NCI-H1105 (cell line): ENCODE measurements at places on chromosomes 11 and 22.

DNA sequence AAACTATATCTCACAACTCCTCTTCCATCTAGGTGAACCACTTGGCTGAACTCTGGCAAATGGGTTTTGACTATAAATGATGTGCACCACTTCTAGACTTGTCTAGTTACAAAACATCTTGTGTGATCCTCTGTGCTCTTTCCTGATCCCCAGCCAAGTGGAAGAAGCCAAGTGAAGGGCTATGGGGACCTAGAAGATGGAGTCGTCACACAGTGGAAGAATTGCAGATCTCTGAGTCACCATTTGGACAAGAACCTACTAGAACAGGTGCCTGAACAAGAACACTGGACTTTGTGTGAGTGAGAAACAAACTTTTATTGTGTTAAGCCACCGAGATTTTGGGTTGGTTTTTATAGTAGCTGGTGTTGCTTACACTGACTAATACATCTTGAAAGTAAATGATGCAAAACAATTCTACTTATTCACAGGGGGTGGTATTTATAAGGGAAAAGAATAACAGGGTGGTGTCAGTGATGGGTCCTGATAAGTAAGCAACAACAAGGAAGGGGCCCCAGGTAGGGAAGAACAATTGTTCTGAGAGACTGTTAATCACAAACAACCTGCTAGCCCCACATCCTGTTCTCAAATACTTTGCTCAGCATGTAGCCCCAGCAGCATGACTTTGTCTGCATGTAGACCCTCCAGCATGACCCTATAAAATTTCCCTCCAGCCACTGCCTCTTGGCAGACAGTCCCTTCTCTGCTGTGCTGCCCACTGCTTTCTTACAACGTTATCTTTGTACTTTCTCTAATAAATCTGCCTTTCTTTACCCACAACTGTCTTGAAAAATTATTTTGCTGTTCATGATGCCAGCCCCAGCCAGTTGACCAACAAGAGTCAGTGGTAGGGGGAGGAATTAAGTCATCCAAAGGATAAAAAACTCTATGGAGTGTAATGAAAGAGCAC lies 280.7 kb upstream of the PLET1 start:
- DNase-seq: no peak

DNA sequence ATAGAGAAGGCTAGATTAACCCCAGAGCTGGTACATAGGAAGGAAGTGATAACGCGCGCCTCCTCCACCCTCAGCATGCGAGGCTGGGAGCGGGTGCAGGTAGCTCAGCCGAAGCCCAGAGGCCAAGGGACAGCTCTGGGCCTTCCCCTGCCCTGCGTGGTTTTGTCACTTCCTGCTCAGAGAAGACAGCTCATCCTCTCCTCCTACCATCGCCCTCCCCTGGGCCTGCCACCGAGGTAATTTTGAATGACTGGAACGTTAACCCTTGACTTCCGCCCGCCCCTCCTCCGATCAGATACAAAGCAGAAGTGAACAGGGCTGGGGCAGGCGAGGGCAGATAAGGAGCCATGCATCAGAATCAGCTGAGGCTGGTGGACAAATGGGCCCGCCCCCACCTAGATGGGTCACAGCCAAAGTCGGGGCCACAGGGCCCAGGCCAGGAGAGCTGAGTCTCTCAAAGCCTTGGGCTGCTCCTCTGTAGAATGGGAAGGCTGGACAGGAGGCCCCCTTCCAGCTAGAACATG lies 1.6 kb downstream of the RAC2 start:
- no peak for DNase-seq

GRCh38 chr11:134584706-134585445 lies 172.8 kb upstream of the B3GAT1 start:
- DNase-seq: no peak

DNA sequence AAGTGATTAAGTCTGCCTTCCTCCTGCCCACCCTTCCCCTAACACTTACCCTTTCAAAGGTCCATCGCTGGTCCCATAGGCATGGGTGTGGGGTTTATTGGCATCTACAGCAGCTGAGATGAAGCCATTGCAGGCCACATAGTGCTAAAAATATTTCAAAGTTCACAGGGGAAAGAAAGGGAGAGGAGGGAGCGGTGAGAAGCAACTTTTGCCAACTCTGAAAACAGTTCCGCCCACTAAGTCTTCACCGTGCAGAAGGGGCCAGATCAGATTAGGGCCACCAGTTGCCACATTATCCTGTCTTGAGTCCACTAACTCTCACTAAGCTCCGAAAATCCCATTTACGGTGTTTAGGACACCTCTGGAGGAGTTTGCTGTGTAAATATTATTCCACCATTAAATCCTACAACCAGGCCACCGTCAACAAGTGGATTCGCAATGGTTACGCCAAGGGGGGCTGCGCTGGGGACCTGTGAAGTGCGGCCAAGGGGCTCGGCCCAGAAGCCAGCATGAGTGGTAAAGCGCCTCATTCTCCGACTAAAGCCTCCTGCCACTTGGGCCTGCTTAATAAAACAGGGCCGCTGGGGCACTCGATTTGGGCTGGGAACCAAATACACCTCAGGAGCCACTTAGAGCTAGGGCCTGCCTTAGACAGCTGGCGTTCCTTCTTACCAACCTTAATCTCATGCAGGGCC lies 534.9 kb downstream of the MIAT start:
- no peak for DNase-seq

GRCh38 chr11:68890490-68891231 lies 13.0 kb downstream of the MRPL21 start:
- DNase-seq: no peak

DNA sequence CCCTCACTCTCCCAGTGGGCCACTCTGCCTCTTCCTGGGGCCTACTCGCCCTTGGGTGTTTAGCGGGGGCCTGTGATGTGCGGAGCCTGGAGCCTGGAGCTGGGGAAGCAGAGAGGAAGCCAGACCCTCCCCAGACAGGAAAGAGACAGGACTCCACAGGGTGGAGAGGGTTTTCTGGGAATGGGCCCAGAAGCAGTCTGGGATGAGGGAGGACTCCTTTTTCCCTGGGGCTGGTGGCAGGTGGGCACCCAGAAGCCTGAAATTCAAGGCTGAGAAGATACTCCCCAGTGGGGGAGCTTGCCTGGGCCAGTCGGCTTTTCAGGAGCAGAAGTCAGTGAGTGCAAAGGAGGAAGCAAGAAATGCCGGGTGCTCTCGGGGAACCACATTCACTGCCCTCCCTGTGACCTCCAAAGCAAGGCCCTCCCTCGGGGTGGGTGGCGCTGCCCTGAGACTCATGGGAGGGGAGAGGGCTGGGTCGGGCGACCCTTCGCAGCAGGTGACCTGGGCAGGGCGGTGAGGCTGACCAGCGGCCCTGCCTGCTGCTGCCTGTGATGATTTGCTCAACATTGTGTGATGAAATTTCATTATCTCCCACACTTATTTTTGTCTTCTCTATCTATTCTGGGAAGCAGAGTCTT lies 1377.4 kb downstream of the BRD1 start:
- DNase-seq: no peak

DNA sequence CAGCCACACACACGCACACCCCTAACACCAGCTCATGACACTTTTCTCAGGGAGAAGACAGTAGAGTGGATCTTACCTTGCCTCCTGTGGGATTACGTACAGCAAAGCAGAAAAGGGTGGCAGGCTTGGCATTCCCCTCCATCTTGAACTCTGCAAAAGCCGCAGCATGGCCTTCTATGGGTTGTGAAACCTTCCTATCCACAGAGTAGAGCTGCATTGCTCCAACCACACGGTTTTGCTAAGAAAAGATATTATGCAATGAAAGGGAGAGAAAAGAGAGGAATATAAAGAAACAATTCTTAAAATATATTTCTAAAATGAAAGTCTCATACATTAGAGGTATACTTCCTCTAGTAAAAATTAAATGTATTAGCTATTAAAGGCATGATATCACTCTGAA lies 48.8 kb downstream of the CLTCL1 start:
- no peak for DNase-seq
